ENCODE measurements at places on chromosomes 2 and 18.

- DNase-seq: no peak
Measured at GRCh38 chr2:42035241-42035640, 12.6 kb upstream of the PKDCC start.

DNA sequence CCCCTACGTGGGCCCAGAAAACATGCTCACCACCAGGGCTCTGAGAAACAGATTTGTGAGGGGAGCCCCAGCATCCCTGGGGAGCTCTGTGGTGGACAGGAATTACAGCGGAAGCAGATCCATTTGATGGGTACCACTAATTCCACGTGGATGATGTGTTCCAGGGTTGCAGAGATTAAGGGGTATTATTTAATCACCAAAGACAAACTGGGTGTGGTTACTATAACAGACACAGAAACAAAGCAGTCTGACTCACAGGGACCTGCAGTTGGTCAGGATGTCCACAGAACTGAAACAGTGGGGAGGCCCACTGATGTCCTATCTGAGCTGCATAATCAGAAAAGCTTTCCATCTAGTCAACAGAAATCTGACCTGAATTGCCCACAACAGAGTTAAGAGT, 65.8 kb downstream of the PSMG2 start:
- DNase-seq: no peak

DNA sequence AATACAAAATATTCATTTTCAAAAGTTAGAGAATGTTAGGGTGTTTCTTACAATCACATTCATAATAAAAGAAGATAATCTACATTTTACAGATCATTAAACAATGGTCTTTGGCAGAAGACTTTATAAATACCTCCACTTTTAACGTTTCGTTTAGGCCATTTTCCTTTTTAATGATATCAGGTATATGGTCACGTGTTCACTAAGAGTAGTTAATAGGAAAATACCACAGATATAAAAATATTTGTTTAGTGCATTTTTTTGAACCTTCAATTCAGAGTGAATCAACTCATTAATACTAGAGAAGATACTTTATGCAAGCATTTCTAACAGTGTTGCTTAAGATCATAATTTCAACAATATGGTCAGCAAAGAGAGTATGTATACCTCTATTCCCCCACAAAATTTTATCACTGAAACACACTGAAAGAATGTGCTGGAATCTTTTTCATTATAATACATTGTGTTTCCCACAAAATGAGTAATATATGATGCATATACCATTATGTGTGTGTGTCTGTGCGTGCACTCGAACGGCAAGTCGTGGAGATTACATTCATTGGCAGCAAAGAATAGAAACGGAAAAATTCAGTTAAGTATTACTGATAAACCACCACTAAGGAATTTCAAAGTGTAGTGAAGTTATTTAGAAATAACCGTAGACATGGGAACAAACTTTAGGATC, 319.9 kb upstream of the THUMPD2 start:
- DNase-seq: no peak

DNA sequence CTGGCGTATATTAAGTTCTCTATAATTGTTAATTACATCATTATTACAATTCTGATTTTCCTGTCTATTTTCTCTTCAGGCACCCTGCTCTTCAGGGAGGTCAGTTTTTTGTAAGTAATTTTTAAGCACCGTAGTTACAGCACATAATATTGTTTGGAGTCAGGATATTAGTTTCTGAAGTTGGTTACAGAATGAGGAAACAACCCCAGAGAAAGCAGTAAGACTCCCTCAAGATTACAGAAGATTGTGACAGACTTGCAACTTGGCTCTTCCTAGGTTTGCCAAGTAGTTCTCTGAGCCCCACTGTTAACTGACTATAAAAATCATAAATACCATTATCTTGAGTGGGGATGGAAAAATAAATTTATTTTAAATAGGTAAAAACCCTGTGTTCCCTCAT, 921 bp downstream of the RPE start:
- DNase-seq: no peak

GRCh38 chr2:18829976-18830375, 240.6 kb upstream of the NT5C1B start:
- no peak for DNase-seq

GRCh38 chr2:70347831-70348230, 46.0 kb upstream of the FAM136A start:
- no peak for DNase-seq

DNA sequence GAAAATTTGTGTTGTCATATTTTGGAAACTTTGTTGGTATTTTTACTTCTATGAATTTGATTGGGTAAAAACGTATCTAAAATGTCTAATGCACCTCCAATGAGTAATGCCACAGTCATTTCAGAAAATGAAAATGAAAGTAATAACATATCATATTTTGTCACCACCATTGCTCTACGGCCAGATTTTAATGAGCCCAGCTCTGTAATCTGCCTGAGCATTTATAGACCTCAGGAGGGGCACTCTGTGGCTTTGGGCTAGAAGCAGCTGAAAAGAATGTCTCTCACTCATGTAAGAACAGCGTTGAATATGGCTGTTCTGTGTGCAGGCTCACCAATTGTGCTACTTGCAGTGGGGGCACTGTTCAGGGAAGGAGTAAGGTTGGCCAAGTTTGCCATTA, 32.7 kb upstream of the ABCA12 start:
- no peak for DNase-seq

DNA sequence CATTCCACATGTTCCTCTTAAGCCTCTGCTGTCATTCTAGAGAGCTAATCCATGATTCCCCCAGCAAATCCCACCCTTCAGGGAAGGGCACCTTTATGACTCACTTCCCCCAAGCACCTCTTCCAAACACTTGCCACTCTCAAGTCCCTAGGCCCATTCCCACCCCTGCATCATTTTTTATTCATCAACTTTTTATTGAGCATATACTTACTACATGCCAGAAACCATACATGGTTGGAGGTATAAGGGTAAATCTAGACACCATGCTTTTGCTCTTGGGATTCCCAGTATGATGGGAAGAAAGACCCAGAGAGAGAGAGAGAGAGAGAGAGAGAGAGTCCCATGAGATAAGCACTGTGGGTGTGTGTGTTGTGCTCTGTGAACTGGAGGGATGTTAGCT, 87.9 kb downstream of the MAPK4 start:
- DNase-seq: no peak

GRCh38 chr18:32138332-32138982, 46.8 kb downstream of the RNF138 start:
- no peak for DNase-seq

DNA sequence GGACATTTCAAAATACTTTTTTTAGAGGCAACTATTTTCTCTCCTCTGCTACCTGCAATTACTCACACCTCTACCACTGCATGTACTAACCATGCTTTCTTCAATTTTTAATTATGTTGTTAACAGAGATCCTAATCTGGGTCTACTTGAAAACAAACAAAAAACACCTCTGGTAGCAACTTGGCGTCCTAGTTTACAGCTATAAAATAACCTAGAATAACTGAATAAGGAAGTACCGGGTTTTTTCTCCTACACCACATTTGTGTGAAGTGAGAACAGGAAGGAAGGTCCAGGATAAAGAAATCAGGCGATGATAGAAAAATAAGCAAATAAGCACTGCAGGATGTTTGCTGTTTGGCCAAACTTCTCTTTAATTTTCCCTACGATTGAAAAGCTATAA, 633.5 kb downstream of the LRP1B start:
- DNase-seq: no peak

GRCh38 chr18:23664674-23665073, 2.0 kb upstream of the ANKRD29 start:
- no peak for DNase-seq

DNA sequence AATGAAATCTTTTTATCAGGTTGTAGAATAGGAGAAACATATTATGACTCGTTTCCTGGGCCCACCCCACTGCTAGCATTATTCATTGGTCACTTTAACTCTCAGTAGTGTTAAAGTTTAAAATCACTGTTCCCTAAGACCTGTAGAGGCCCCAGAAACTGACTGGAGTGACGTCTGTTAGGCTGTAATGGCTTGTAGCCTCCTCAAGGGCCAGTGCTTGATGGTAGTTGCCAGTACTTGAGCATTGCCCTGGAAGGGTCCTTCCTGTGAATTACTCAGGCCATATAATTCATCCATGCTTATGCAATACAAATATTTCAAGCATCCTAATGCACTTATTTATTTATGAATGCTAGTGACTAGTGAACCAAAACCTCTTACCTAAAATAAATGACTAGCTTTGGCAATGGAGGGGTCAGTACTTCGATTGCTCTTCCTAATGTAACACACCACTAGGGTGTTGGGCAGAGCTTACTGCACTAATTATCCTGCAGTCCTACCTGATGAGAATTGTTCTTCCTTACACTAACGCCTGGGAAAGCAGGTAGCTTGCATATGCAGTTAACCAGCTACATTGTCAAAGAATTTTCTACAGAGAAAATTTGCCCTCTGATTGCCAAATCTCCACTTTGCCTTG, 31.2 kb downstream of the ARHGAP25 start:
- DNase-seq: no peak

DNA sequence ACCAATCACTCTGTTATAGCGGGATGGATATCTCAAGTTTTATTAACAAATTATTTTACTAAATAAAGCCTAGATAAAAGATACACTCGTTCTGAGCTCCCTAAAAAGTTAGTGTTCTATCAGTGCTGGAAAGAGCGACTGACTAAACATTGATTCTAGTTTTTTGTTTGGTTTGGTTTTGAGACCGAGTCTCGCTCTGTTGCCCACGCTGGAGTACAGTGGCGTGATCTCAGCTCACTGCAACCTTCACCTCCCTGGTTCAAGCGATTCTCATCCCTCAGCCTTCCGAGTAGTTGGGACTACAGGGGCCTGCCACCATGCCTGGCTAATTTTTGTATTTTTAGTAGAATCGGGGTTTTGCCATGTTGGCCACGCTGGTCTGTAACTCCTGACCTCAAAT, 73.8 kb upstream of the CDCA7 start:
- DNase-seq: no peak

DNA sequence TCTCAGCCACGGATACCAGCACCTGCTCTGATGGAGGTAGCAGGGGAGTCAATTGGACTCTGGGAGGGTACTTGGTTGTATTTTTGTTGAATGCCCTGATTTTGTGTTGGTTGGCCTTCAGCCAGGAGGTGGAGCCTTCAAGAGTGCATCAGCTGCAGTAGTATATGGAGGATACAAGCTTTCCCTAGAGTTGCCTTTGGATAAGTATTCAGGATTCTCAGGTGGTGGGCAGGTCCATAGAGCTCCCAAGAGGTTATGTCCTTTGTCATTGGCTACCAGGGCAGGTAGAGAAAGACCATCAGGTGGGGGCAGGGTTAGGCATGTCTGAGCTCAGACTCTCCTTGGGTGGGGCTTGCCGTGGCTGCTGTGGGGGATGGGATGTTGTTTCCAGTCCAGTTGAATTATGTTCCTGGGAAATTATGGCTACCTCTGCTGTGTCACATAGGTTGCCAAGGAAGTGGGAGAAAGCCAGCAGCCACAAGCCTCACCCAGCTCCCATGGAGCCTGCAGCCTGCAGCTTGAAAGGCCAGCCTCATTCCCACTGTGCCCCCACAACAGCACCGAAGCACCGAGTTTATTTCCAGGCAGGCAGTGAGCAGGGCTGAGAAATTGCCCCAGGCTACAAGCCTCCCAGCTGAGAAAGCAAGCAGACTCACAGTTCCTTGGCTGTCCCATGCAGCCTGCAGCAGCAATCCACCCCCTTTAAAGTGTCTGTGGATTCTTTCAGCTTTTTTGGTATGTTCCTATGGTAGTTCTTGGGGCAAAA, 38.6 kb upstream of the CHST9 start:
- no peak for DNase-seq

DNA sequence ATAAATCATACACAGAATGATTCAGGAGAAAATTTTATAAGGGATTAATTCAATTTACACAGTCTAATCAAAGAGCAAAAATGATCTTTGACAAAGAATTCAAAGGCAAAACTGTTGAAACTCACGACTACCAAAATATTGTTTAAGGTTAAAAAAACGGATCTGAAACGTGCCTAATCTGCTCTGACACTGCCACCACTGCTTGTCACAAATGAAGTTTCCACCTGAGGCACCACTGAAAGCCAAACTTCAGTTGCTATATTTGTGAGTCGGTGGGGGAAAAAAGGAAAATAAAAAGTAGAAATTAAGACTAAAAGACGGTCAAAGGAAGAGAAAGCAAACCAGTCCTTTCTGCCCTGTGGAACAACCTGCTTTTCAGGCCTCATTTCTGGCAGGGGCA, 140.6 kb upstream of the DNMT3A start:
- DNase-seq: no peak

- DNase-seq: no peak
Measured at GRCh38 chr2:206635015-206635414, 7.3 kb upstream of the FAM237A start.

DNA sequence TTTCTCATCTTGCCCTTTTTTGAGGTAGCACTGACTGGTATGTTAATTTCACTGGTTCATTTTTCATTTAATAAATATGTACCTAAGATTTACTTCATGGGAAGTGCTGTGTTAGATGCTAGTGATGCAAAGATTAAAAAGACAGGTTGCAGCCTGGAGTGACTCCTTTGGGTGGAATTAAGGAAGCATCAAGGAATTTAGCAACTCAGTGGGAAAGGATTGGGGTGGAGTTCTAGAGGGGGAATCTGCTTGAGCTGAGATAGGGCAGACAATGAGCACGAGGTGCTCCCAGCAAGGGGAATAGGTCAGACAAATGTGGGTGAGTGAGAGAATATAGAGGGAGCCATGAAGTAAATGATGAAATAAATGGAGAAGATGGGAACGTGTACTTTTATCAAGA, 57.0 kb downstream of the LYPD6 start:
- DNase-seq: no peak

DNA sequence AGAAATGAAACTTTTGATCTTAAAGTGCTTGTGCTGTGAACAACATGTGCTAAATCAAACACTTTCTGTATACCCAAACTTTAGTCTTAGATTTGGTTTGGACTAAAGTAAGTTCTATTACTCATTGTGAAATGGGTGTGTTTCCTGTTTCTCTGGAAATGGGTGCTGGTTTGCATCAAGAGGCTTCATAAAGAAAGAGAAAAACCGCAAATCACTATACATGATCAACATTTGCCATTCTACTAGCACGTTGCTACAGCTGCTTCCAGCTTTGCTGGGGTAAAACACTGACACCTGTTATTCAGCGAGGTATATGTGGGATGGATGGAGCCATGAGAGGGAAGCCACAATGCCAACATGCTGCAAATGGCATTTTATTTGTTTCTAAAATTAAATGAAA, 547.0 kb upstream of the ACVR2A start:
- DNase-seq: no peak

GRCh38 chr2:30149976-30150375, 3.2 kb downstream of the YPEL5 start:
- DNase-seq: no peak

DNA sequence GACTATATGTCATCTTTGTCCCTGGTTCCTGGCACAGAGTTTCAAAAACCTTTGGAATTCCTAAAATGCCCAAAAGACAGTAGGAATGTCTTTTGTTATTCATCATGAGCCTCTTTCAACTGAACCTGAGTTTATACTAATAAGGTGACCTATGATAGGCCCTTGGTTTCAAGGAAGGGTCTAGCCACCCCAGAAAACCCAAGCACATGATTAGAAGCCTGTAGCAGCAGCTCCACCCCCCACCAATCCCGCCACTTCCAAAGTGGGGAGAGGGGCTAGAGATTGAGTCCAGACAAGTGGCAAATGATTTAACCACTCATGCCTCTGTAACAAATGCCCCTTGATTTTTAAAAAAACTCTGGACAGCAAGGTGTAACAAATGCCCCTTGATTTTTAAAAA, 56.8 kb downstream of the ADD2 start:
- no peak for DNase-seq

- DNase-seq: no peak
Measured at GRCh38 chr2:177433402-177433801, 40.8 kb downstream of the AGPS start.
